Endothelial cell (in vitro differentiated cells): ENCODE measurements at places on chromosomes 3 and 15.

GRCh38 chr3:48057521-48057920 lies 41.3 kb upstream of the MAP4 start:
- DNase-seq, result no peak

- DNase-seq, result no peak
Measured at GRCh38 chr3:49296781-49297411, 19.9 kb upstream of the C3orf62 start.

DNA sequence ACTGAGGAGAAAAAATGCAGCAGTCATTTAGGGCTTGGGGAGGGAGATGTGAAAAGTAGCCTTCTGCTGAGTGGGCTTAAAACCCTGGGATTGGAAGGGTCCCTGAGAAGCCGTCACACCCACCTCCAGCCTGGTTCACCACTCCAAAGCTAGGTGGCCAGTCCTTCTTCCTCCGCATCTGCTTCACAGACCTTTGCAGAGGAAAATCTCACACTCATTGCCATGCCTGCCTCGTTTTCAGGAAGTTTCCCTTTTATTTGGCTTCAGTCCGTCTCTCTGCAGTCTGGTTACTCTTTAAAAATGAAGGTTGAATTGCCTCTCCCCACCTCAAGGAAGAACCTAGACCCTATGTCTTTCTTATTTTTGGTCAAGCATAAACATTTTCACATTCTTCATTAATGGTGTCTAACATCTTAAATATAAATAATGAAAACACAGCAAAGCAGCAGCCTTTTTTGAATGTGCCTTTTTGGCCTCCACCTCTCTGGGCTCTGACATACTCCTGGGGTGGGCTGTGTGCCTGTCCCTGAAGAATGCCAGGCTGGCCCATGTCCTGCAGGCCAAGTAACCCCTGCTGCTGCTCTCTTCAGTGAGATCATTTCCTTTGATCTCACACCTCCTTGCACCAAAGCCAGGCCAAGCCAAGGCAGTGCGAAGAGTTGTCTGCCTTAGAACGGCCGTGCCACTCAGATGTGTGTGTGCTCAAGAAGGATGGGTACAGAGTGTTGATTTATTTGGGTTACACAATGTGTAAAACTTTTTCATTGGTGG lies 11.0 kb downstream of the MRAS start:
- no peak for DNase-seq

DNA sequence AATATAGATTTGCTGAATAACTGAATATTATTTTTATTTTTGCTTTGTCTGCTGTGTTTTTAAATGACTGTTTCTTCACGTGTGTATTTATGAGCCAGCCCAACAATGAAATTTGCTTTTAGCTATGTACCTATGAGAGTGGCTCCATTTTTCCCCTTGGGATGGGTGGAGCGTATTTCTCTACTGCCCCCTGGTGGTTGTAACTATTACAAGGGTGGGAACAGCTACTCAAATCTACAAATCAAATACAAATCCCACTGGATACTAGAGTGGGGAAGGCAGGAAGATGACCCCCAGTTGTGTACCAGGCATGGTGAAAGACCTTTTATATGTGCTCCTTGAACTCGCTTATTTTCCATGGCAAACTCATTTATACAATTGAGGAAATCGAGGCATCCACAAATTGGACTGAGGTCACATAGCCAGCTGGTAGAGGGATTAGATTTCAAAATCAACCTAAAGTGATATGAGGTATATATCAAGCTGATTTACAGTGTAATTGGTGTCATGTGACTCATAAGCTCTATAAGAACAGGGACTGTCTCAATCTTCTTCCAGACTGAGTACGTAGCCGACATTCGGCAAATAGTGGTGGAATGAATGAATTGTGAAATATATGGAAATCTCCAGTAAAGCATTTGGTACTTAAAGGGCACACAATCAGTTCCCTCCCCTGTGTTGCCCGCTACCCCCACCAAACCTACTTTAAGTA lies 69.5 kb upstream of the VEPH1 start:
- peak; percentile 65 for DNase-seq

GRCh38 chr15:82292271-82292670 lies 29.7 kb downstream of the SAXO2 start:
- DNase-seq, result no peak

DNA sequence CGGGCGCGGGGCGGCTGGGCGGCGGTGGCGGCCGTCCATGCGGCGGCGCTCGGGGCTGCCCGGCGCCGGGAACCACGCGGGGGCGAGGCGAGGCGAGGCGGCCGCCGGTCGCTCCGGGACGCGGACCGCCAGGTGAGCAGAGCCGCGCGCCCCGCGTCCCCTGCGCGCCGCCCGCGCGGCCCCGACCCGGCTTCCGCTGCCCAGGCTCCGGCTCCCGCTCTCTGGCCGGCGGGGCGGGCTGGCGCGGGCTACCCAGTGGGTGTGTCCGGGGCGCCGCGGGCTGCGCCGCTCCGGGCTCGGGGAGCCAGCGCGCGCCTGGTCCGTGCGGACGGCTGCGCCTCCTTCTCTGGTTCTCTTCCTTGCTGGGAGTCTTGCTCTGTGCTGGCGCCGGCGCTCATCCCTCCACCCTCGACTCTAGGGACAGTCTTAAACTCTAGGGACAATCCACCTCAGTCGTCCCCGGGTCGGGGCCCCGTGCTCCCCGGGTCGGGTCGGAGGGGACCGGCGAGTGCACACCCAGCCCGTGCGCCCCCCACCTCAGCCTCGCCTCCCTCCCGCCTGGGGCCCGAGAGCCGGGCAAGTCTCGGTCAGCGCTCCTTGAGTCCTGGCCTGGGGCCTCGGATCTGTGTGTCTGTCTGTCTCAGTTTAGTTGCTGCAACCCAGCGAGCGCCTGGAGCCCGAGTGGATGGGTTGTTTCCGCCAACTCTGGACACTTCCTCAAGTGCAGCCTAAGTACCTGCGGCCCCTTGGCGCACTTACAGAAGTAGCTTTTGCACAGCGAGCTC lies 488 bp downstream of the THSD4 start:
- peak; percentile 49 for DNase-seq

GRCh38 chr3:143037867-143038266 lies 36.5 kb downstream of the U2SURP start:
- DNase-seq, result no peak

DNA sequence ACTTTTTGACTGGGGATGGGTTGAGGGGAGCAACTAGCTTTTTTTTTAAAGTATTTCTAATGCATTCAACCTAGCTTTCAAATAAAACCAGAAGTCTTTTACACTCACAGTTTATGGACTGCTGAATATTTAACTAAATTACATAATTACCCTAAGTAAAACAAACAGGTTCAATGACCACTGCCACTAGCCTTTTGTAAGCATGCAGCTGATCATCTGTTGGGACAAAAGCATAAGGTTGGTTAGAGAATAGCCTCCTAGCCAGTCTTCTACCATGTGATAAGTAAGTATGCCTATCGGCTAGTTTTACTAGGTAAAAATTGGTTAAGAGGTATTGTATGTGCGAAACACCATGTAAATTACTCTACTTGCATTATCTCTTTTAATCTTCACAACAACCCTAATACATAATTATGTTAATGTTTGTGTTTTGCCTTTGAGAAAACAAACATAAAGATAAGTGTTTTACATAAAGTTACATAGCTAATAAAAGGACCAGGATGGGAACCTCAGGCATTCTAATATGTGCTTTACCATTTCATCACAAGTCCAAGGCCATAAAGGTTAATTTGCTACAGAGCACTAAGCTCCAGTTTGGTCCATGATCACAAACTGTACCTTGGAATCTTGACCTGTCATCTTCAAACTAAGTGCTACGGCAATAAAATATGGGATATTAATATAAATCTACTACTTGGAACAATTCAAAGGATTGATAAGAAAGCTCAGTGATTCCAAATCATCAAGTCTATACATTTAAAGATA lies 13.2 kb downstream of the PFN2 start:
- DNase-seq, result no peak

DNA sequence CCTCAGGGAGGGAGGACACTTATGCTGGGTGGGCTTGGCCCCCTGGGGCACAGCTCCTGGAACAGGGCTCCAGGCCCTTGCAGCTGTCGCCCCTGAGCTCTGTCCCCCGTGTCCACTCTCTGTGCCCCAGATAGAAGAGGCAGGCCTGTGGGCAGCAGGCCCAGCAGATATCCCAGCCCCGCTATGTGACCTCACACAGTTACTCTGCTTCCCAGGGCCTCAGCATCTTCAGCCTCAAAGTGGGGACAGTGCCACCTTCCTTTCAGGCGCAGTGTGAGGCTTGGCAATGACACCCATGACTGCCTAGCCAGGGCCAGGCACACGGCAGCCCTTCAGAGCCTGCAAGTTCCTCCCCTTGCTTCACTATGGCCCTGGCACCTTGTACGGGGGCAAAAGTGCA lies 98.4 kb downstream of the IQSEC1 start:
- DNase-seq, result no peak

- peak; percentile 76 for DNase-seq
Measured at GRCh38 chr15:57541805-57542504, 49.7 kb upstream of the MYZAP start.

GRCh38 chr3:10299679-10300078 lies 6.9 kb upstream of the GHRL start:
- no peak for DNase-seq

GRCh38 chr3:158846803-158847451 lies 45.1 kb downstream of the MFSD1 start:
- no peak for DNase-seq

DNA sequence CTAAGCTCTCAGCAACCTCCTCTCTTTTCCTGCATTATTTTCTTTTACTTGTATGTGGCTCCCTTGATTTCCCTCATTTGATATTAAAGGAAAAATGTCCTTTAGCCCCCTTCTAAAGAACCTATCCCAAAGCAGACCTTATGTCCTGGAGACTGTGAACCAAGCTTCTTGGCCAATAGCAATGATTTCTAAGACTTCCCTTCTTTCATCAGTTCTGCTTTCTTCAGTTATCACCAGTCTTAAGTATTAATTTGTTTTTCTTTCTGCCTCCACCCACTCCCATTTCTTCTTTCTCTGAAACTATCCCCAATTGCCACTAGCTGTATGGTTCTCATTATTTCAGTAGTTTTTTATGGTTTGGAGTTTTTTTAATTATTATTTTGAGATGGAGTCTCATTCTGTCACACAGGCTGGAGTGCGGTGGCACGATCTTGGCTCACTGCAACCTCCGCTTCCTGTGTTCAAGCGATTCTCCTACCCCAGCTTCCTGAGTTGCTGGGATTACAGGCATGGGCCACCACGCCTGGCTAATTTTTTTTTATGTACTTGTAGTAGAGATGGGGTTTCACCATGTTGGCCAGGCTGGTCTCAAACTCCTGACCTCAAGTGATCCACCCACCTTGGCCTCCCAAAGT lies 12.1 kb downstream of the TMOD3 start:
- DNase-seq, result no peak

DNA sequence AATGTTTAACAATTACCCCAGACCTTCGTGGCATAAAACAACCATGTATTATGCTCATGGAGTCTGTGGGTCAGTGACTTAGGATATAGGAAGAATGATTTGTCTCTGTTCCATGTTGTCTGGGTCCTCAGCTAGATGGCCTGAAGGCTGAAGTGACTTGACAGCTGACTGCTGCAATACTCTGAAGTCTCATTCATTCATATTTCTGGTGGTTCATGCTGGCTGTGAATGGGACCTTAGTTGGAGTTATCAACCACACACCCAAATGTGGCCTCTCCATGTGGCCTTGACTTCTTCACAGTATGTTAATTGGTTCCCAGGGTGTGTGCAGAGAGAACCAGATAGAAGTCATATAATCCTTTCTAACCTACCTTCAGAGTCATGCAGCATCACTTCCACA lies 145.1 kb upstream of the BFSP2 start:
- DNase-seq, result no peak

DNA sequence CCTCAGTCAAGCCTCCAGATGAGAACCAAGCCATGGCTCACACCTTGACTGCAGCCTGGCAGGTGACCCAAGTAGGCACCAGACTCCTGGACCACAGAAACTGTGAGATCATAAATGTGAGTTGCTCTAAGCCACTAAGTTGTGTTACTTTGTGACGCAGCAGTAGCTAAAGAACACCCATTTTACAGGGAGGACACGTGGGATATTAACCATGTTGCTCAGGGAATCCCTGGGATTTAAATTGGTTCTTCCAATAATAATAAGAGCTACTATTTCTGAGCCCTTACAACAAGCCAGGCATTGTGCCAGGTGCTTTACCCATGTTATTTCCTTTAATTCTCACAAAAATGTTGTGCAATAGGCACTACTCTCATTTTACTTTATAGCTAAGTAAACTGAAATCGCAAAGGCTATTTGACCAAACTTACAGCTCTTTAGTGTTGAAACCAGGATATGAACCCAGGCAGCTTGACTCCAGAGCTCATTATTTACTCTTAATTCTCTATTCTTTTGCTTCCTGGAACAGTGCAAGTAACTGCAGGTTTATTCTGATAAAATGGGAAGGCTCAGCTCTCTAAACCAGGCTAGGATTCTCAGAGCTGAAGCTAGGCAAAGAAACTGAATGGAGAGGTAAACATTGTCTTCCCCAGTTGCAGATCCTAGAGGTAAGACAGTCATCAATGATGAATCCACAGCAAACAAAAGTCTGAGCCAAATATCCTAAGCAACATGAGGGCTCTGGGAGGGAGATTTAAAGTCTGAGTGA lies 294.4 kb downstream of the KBTBD8 start:
- DNase-seq, result no peak

DNA sequence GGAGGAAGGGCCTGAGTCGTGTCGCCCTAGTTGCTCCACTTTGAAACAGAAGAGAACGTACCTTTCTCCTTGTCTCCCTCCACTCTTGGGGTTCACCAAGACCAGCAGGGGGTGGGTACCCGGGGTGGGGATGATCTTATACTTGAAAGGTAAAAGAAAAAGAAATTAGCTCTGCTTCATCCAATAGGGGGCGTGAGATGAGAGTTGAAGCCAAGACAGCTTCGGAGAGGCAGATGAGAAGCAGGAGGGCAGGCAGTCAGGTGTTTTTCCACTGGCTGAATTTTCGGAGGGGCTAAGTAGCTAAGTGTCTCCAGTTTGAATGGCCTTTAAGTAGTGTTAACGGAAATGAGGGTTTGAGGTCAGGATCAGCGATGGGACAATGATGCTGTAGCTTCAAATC lies 100.4 kb downstream of the DGKG start:
- peak; percentile 29 for DNase-seq

DNA sequence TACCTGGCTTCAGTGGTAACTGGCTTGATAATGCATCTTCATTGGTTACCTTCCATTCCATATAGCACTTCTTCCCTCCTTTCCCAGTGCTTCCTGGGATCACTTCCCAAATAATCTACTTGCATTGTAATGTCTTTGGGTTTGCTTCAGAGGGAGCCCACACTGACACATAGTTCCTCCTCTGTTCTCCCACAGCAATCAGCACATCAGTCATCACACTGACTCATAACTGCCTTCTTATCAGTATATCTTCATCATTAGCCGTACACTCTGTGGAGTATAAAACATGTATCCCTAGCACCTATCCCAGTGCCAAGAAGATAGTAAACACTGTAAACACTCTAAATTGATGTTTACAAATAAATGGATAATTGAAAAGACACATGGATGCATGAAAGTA lies 91.4 kb upstream of the SCN10A start:
- no peak for DNase-seq

GRCh38 chr3:44058868-44059203 lies 182.8 kb upstream of the TOPAZ1 start:
- no peak for DNase-seq

GRCh38 chr3:146503461-146504202 lies 34.3 kb upstream of the PLSCR2 start:
- DNase-seq, result no peak

- no peak for DNase-seq
Measured at GRCh38 chr3:178055939-178056338, 480.3 kb upstream of the KCNMB2 start.
